ENCODE measurements at places on chromosomes 12 and 14. TPM values are rescaled to one million over a fixed set of nuclear protein-coding genes. Genes with fewer than 3 reads are reported as not detected.
A peak's percentile ranks its signal among the peaks of the same experiment; 100 is the strongest.

GRCh38 chr12:76186131-76186906, 101.8 kb upstream of the NAP1L1 start:
- H3K36me3 ChIP-seq: no peaks in the 10 kb centered on the region
- no peak overlapping the region for H3K27ac ChIP-seq
- no peaks in the 10 kb centered on the region for H3K27me3 ChIP-seq
- no peaks in the 10 kb centered on the region for H3K4me1 ChIP-seq

GRCh38 chr14:104240434-104241157, 102.2 kb downstream of the KIF26A start:
- DNase-seq: no peak
- H3K4me1 ChIP-seq: no peaks in the 10 kb centered on the region
- H3K27me3 ChIP-seq: peaks cover 26% of the 10 kb centered on the region
- no peaks in the 10 kb centered on the region for H3K36me3 ChIP-seq
- H3K27ac ChIP-seq: no peak overlapping the region

GRCh38 chr12:30508205-30508967, 187.3 kb downstream of the IPO8 start:
- no peaks in the 10 kb centered on the region for H3K36me3 ChIP-seq
- H3K27ac ChIP-seq: no peak overlapping the region
- H3K4me1 ChIP-seq: no peaks in the 10 kb centered on the region
- H3K4me3 ChIP-seq: no peak overlapping the region

- no peak overlapping the region for H3K4me3 ChIP-seq
- no peak for DNase-seq
- no peaks in the 10 kb centered on the region for H3K27me3 ChIP-seq
- H3K27ac ChIP-seq: no peak overlapping the region
- H3K36me3 ChIP-seq: no peaks in the 10 kb centered on the region
Observed at GRCh38 chr12:32120419-32120818, 13.8 kb downstream of the BICD1 start.

GRCh38 chr14:22535916-22536315, 53.1 kb downstream of the DAD1 start:
- H3K4me3 ChIP-seq: no peak overlapping the region
- H3K27ac ChIP-seq: peak overlapping the region; percentile 84
- H3K4me1 ChIP-seq: peaks cover 11% of the 10 kb centered on the region
- H3K27me3 ChIP-seq: no peaks in the 10 kb centered on the region
- H3K36me3 ChIP-seq: no peaks in the 10 kb centered on the region

NANOG gene
- total RNA-seq: 0.15 TPM

PRKD1 gene
- total RNA-seq: 26.1 TPM

GALNT8 gene
- 1.3 TPM for total RNA-seq

Data from breast epithelium (tissue), 4 donors.